ENCODE measurements at places on chromosomes 3 and 15.
A peak's percentile ranks its signal among the peaks of the same experiment; 100 is the strongest.

DNA sequence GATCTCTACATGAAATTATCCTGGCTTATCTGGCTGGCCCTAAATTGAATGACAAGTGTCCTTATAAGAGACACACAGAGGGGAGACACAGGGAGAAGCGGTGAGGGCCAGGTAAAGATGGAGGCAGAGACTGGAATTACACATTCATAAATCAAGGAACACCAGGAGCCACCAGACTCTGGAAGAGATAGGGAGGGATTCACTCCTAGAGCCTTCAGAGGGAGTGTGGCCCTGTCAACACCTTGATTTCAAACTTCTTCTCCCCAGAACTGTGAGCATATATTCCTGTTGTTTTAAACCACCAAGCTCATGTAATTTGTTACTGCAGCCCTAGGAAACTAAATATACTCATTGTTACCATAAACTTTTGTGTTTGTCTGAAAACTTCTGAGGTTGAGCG lies 193.7 kb downstream of the THRB start:
- DNase-seq, result no peak

DNA sequence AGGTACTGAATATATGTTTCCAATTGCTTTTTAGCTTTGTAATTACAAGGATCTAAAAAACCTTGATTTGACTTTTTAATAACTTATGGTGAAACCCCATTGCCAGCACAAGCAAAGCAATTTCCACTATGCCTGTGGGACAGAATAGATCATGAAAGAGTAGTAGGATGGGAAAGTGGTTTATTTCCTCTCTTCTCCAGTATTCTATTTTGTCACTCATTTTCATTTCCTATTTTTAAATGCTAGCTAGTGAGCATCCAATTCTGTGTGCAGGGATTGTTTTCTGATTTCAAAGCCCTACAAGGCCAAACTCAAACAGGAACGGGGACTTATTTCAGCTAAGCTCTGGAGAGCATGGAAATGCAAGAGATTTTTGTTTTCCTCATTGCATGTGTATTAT lies 132.0 kb upstream of the TGFBR2 start:
- DNase-seq, result no peak

- DNase-seq, result peak; percentile 48
Observed at GRCh38 chr3:128483657-128484403, 9.2 kb downstream of the GATA2 start.

- DNase-seq, result no peak
Observed at GRCh38 chr15:26232691-26233090, 369.6 kb upstream of the ATP10A start.

DNA sequence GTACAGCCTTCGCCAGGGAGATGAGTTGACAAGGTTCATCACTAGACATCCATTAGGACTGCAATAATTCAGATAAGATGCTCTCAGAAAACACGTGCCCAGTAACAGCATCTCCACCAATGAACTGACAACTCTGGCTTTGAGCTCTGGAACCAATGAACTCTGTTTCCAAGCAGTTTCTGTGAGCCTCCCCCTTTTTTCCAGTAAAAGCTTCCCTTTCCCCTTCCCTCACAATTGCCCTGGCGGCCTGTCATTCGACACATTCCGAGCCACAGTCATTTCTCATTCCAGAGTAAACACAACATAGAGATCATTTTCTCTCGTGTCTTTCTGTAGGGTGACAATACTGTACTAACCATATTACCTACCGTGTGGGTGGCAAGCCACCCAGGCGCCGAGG lies 3.6 kb downstream of the PLA2G4D start:
- no peak for DNase-seq

All from endothelial cell (in vitro differentiated cells).